ENCODE measurements at places on chromosomes 12 and 14.

DNA sequence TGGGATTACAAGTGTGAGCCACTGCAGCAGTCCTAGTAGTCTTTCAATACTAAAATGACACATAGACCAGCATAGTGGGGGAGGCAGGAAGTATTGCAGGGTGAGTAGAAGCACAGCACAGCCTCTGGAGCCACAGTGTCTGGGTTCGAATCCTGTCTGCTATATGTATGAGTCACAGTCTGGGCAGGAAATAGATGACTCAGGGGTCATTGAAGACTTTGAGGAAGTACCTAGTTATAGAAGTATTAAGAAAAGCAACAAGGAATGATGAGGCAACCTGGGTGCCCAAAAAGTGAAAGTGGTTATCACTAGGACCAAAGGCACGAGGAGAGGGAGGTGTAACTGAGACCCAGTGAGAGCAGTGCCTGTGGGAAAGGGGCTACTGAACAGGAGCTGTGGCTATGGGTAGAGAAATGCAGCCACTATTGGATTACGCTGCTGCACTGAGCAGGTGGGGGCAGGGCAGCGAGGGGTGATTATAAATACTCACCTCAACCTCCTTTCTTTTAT, 124.0 kb downstream of the PDE3A start:
- DNase-seq, result peak; percentile 62

DNA sequence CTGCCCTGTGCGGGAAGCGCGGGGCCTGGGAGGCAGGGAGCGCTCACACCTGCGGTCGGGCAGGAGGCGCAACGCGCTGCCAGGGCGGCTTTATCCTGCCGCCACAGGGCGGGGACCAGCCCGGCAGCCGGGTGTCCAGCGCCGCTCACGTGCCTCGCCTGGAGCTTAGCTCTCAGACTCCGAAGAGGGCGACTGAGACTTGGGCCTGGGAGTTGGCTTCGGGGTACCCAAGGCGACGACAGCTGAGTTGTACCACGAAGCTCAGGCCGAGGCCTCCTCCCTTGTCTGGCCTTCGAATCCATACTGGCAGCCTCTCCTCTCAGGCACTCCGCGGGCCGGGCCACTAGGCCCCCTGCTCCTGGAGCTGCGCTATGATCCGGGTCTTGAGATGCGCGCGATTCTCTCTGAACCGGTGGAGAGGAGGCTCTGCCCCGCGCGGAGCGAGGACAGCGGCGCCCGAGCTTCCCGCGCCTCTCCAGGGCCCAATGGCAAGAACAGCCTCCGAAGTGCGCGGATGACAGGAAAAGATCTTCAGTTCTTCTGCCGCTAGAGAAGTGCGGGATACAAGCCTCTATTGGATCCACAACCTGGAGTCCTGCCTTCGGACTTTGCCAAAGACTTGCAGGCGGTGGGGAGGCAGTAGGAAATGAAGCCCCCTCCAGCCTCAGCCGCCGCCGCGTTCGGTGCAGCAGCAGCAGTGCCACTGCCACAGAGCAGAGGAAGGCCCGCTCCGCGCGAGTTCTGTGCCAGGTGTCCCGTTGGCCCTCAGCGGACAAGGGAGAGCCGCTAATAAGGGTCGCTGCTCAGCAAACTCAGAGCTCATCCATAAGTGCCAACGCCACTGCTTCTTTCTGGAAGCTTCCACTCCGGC, 6.8 kb downstream of the SIX1 start:
- no peak for DNase-seq

GRCh38 chr12:70711831-70712230, 74.6 kb upstream of the PTPRB start:
- no peak for DNase-seq

DNA sequence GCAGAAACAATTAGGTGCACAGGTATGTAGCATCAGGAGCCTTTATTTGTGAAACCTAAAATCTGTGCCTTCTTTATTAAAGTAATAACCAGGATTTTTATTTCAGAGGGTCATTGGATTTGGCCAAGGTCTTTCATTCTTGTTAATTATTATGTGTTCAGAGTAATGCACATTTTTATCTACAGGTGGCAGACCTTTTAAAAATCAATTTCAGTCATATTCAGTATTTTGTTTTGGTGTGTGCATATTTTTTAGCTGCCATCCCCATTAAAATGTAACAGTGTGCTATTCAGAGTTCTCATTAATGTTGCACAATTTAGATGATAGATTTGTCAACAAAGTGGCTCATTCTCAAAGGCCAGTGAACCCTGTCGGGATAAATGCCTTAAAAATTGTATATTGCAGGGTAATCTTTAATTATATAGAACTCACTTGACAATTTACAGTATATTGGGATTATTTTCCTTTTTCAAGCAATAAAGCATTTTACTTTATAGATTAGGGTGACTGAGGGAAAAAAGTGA, 319.3 kb upstream of the SOX5 start:
- DNase-seq, result no peak

DNA sequence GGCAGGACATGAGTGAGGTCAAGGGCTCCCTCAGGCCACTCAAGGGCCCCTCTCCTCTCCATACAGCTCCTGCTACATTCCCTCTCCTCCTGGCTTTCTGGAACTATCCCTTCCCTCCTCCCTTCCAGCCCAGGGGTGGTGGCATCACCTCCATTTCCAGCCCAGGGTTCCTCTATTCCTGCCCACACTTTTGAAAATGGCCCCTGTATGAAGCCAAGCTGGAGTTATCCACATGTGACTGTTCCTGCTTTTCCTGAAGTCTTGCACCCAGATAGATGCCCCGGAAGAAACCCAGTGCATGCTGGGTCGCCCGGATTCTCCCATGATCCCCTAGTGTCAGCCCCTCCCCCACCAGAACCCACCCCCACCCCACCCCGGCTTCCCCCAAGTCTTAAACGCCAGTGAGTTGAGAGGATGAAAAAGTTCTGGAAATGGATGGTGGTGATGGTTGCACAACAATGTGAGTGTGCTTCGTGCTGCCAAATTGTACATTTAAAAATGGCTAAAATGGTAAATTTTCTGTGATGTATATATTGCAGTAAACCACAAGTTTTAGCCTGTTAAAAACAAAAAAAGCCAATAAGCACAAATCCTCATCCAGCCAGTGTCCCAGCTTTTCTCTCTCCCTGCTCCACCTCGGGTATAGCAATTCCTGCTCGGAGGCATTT, 136.9 kb downstream of the SCARB1 start:
- DNase-seq, result no peak

GRCh38 chr14:65566820-65567522, 154.4 kb downstream of the FUT8 start:
- DNase-seq, result no peak

DNA sequence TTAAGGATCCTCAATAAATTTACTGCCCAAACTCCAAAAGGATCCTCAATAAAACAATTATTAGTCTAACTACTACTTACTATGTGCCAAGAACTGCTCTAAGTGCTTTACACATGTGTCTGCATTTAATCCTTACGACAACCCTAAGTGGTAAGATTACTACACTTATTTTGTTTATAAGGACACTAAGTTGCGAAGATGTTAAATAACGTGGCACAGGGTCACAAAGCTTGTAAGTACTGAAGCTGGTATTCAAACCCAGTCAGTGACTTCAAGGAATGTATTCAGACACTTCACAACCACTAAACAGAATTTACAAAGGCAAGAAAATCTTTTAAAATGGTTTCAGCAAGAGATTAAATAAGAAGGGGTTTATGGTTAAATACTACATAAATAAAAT, 13.0 kb downstream of the FERMT2 start:
- no peak for DNase-seq

- no peak for DNase-seq
Measured at GRCh38 chr14:90278199-90279175, 22.1 kb downstream of the PSMC1 start.

DNA sequence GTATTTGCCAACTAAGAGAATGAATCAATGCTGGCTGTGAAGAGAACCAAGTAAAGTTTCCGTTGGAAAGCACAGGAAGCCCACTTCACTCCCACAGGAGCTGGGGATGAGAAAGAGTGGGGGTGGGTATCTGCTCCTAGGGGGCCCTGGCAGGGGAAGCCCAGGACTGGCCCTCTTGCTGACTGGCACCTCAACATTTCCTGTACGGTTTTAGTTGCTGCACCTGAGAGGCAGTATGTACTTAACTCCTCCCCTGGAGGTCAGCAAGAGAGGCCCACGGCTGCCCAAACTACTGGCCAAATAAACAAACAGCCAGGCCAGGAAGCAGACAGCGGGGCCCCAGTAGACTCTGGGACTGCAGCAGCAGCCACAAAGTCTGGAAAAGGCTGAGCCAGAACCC, 33.8 kb upstream of the VWF start:
- no peak for DNase-seq

DNA sequence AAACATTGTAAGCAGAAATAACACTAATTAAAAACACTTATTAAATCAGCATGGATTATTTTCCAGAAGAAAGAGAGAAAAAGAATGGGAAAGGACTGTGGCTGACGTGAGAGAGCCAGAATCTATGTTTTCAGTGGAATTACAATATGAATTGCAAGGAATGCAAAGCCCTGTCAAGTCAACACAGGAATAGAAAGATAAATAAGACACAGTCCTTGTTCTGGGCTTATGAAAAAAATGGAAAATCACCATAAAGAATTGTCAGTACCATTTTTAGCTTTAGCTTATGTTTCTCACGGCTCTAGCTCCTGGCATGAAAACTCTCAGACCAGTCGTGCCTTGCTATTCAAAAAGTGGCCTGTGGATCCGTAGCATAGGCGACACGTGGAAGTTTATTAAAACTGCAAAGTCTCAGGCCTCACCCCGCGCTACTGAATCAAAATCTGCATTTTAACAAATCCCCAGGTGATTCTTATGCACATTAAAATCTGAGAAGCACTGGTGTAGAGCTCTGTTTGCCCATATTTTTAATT, 549.1 kb downstream of the RPS29 start:
- no peak for DNase-seq

- DNase-seq, result no peak
Measured at GRCh38 chr14:103127861-103128598, 4.8 kb downstream of the TNFAIP2 start.

DNA sequence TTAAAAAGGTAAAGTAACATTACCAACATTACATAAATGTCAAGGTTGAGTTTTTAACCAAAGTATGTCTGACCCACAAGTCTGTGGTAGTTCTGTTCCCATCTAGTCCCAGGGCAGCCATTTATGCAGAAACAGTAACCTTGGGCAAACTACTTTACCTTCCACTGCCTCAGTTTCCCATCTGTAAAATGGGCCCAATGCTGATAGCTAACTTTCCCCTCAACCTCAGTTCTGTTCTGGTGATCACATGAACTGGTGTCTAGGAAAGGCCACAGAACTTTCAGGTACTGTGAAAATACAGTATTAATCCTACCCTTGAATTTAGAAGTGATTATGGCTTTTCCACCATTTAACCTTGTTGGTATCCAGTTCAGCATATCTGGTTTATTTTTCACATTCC, 113.6 kb downstream of the ZFP36L1 start:
- DNase-seq, result no peak

DNA sequence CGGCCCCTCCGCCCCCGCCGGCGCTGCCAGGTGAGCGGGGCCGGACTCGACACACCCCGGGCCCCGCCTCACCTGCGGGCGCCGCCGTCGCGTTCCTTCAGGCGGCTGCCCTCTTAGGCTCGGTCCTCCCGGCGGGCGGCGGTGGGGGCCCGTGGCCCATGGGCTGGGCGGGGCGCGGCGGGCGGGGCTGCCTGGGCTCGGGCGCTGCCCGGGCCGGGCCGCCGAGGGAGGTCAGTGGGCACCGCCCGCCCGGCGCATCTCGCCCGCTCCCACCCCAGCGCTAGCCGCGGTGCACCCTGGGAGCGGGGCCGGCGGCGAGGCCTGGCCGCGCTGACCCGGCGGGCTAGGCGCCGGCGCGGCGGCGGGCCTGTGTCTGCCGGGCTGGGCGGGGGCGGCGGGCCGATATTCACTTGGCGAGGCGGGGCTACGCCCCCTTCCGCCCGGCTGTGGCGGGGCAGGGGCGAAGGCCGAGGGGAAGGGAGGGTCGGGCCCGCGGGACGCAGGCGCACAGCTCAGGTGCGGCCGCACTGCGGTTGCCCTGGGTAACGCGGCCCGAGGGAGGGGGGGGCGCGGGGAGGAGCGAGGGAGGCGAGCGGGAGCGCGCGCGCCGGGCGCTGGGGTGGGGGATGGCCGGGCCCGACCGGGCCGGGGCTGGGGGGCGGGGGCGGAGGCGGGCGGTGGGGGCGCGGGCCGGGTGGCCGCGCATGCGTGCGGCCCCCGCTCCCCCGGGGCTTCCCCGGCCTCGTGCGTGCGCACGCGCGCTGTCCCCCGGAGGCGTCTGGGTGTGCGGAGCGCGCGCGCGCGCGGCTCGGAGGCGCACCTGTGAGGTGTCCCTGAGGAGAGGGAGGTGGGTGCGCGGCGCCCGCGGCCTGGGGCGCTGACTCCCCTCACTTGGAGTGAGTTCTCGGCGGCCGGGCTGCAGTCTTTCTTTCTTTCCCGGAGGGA, at the start of the genes CCDC92 and ZNF664:
Gene CCDC92 (minus strand): TSS at position 375 of the 945 bp plus-strand sequence. CDS start 28,526 bp downstream, outside the sequence.
Gene ZNF664 (plus strand): TSS at position 759 of the 945 bp plus-strand sequence. CDS start 38,930 bp downstream, outside the sequence.
- peak; percentile 92 for DNase-seq

DNA sequence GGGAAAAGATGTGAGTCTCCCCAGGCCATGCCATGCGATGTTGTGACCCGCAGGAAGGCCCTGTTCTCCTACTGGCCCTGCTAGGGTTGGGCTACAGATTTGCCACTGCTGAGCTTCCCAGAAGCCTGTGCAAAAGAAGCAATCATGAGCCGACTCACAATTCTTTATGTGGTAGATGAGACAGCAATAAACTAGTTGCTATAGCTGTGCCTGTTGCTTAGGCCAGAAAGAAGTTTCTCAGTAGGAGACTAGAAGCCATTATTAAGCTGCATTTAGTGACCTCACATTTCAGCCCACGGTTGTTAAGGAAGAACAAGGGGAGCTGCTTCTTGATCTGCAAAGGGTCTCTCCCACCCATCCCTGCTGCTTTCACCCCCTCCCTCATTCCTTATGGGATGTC, 239.4 kb upstream of the CRY1 start:
- DNase-seq, result no peak

DNA sequence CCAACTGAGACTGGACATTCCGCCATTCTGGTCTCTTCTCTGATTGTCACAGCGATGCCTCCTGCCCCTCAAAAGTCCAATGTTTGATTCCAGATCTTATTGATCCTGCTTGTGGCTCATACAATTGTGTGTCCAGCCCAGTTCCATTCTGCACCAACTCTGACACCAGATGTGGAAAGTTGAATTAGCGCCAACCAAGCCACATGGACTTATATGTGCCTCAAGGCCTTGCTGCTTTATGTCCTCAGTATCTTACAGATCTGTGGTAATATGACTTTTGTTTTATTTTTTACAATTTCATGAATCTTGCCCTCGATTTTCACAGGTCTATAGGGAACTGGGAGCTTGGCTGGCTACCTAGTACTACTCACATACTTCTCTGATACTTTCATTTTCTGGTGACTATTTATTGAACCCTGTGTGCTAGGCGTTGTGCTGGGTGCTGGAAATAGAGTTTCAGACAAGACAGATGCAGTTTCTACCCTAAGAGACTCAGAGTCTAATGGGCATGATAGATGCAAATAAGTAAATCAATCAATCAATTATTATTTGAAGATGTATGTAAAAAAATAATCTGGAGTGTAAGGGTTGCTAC, 472.0 kb downstream of the TMTC2 start:
- no peak for DNase-seq

Measured in MG63 (cell line).